DMS153 (cell line): ENCODE measurements at places on chromosomes 7 and 10.

- no peak for DNase-seq
These were observed 227.0 kb downstream of the ANK3 start for GRCh38 chr10:60162631-60163030.

GRCh38 chr10:10598297-10598696, 419.4 kb upstream of the CELF2 start:
- DNase-seq = no peak

GRCh38 chr7:18337048-18337809, 158.3 kb upstream of the HDAC9 start:
- no peak for DNase-seq

- no peak for DNase-seq
These were observed 116.2 kb downstream of the BAMBI start for GRCh38 chr10:28793482-28793881.

- DNase-seq = no peak
These were observed 543 bp downstream of the HMX3 start for GRCh38 chr10:123136221-123136805.

GRCh38 chr7:121639705-121640104, 233.3 kb upstream of the PTPRZ1 start:
- no peak for DNase-seq

GRCh38 chr7:98058186-98058585, 48.5 kb upstream of the LMTK2 start:
- DNase-seq = no peak

DNA sequence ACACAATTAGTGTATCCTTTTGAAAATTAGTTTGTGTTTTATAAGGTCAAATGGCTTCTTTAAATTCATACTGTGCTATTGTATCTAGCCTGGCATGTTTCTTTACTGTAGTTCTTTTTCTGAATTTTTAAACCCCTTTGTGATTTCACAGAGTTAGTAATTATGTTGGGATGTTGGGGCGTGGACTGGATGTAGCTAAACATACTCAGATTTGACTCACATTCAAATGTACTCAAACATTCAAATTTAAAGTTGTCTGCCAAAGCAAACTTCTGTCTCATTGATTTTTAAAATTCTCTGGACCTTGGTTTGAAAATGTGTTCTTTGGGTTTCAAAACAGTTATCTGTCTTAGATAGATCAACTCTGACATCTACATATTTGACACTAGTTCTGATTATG, 7.2 kb upstream of the NRP1 start:
- DNase-seq = no peak

DNA sequence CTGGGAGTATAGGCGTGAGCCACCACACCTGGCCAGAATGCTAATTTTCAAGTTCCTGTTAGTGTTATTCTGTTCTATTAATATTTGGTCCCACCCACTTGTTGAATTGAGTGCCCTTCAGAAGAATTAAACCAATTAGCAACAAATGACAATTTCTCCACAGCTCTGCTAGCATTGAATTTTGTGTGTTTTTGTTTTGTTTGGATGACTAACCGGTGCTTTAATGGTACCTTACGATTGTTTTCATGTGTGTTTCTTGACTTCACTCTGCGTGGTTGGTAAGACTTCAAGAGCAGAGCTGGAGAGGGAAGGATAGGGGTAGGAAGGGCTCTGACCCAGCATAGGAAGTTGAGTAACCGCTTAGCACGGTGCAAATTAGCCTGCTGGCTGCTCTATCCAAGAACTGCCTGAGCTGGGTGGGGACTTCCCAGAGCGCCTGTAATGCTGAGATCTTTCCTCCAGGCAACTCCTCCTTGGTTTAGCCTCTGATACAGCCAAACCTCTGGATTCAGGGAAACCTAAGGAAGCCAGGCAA, 4.6 kb downstream of the ARPC1B start:
- no peak for DNase-seq

- no peak for DNase-seq
These were observed 45.1 kb downstream of the DPY19L1 start for GRCh38 chr7:34991938-34992840.

DNA sequence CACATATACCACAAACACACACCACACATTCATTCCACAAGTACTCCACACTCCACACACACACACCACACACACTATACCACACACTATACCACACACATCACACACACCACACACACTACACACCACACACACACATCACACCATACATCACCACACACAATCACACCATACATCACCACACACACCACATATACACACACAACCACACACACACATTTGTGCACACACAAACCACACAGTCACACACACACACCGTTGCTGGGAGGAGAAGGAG, 112.8 kb downstream of the PTPN20 start:
- no peak for DNase-seq

DNA sequence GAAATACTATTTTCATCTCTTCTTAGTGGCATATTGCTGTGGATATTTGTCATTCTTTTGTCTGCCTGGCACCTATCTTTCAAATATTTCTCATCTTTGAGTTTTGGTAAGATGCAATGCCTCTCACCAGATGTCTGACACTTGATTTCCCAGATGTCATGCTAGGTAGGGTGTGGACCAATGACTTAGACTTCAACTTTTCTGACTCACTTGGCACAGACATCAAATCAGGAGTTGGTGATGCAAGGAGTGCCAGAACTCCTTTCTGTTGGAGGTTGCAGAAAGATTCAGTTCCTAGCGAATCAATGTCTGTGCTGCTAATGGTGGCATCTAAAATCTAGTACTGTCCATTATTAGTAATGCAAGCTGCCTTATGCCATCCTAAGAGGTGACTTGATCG, 216.9 kb upstream of the FERD3L start:
- DNase-seq = no peak

DNA sequence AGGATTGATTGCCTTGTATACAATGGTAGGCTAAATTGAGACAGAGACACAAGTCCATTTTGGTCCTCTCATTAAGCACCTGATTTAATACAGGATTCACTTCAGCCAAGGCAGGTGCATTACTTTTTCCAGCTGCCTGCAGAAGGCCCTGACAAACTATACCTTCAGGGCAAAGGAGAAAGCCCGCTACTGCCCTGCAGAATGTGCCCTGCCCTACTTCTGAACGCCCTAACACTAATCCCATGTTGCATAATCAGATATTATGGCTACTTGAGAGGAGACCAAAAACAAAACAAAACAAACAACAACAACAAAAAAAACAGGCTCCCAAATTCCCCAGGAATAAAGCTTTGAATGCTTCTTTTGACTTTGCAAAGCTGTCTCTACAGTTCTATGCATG, 116.9 kb upstream of the ABI1 start:
- DNase-seq = no peak

GRCh38 chr7:77328669-77329068, 87.5 kb downstream of the GSAP start:
- no peak for DNase-seq

GRCh38 chr10:10007957-10008356, 1009.7 kb upstream of the CELF2 start:
- no peak for DNase-seq

DNA sequence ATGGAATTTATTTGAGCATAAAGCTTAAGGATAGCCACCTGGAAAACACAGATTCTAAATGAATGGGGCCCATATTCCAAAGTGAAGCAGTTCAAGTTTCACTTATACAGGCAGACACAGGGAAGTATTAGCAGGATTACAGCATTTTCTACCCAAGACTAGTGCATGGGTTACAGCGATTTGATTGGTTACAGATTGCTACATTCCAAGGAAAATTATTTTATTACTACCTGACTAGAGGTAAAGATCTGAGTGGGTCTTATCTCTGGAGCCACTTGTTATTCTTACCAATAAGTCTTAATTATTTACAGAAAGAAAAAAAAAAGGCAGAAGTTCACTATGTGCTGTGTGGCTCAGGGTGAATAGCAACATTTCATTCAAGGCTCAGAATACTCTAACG, 87.4 kb upstream of the ITGB1 start:
- DNase-seq = no peak

DNA sequence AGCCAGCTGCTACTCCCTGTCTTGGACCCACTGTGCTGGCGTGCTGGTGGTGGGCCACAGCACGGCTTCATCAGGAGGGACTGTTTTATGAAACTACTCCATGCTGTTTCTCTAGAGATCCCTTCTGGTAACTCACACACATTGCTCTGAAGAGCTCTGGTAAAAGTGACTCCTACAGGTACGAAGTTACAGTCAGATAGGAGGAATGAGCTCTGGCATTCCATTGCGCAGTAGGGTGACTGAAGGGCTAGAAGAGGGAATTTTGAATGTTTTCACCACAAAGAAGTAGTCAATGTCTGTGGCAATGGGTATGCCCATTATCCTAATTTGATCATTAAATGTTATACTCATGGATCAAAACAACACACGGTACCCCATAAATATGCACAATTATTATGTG, 609 bp downstream of the MAT1A start:
- no peak for DNase-seq

GRCh38 chr10:117007080-117007479, 2.1 kb upstream of the SHTN1 start:
- DNase-seq = no peak

DNA sequence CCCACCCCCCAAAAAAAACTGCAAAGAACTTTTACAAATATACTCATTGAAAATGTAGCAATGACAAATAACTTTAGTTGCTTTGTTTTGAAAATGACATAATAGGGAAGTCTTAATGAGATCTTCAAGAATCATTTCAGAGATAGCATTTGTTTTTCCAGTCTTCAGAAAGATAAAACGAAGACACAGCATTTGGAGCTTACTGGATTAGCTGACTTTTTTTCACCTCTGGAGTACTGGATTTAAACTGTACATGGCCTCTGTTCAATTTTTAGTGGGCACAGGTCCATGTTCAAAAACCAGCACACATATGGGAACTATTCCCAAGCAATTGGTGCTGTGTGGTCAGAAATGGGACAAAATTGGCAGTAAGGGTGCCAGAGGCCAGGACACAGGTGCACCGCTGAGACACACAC, 3.9 kb downstream of the RAB11FIP2 start:
- no peak for DNase-seq

DNA sequence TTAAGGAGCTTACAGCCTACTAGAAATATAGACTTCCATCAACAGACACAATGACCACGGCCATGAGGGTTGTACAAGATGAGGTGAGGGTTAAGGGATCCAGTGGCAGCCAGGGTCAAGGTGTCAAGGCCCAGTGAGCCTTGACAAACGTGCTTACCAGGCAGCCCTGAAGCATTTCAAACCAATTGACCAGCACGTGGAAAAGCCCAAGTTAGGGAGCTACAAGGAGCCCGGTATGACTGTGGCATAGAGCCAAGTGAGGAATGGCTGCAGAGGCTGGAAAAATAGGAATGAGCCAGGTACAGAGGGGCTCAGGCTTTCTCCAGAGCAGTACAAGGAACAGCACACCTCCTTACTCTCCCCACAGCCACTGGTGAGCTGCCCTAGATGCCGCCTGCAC, 12.7 kb downstream of the AFAP1L2 start:
- no peak for DNase-seq

DNA sequence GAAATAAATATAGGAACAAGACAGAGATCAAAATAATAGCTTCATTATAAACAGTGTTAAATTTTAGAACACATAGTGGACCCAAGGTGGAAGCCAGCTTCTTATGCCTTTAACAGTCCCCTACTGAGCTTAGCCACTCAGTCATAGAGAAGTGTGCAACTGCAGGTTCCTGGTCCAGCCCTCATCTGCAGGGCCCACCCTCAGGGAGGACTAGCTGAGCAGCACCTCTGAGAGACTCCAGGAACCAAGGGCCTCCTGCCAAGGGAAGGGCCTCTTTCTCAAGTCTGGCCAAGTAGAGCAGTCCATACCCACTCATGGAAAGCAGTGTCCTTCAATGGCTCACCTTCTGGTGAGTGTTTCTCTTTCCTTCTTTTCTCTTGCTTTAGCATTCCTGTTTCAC, 173.7 kb upstream of the PRPS1L1 start:
- DNase-seq = no peak

GRCh38 chr7:36456548-36456947, 66.9 kb downstream of the ANLN start:
- no peak for DNase-seq

DNA sequence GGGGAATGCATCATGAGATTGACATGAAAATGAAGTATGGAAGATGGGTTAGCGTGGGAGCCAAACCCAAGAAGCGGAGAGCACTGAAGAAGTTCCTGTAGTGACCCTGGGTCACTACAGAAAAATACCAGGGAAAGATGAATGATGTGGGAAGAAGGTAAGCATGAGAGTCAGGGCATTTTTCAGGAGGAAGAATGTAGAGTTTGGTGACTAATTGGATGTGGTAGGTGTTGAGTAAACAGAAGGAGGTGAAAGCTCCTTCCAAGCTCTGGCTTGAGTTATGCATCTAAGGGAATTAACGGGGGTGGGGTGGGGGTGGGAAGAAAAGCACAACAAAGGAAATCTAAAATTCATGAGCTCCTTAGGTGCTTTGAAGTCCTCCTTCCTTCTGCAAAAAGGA, 238.1 kb upstream of the AOAH start:
- no peak for DNase-seq

GRCh38 chr7:5117095-5117970, 71.7 kb downstream of the RBAK start:
- DNase-seq = no peak

DNA sequence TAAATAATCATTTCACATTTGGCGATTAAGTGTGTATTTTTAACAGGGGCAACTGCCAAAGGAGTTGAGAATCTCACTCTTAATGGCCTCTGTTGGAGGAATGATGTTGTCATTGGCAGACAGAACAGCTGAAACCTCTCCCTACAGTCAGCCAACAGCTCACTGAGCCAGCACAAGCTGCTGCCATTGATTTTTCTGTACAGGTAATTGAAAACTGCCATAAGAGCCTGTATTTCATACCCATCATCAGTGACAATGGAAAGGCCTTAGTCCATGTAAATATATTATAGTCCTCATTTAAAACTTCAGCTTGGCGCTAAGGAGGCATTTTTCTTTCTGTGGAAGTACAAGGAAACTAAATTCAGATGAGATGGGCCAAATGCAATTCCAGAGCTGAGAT, 28.1 kb upstream of the PTN start:
- DNase-seq = no peak

DNA sequence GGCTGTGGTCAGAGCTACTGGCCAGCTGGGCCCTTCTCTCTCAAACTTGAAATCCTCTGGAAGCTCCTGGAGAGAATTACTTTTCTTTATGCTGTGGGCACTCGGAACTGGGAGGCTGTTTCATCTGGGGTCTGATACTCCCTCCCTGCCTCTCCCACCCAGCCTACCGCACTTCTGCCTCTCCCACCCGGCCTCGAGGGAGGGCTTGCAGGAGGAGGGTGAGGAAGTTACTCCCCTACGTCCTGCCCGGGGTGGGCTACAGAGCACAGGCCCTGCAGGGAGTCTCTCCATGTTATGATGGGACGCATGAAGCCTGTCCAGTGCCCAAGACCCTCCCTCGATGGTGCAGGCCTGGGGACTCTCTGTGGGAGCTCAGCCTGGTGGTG, 584.6 kb upstream of the MKI67 start:
- no peak for DNase-seq

GRCh38 chr10:21495752-21496342, 29.6 kb downstream of the SKIDA1 start:
- DNase-seq = peak; percentile 25

DNA sequence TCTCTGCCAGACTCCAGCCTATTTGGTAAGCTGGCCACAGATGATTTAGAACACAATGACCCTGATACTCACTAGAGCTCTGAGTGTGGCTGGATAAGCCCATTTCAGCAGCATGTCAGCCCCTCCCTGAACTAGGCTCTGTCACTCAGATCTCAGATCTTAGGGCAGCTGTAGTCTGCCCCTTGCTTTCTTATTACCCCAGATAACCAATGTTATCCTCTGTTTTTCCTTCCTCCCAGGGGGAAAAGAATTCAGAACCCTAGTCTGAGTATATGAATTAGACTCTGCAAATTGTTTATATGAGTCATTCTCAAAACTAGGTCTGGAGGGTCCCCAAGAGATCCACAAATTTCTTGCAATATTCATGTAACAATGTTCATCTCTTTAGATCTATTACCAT, 286.2 kb downstream of the KCNMA1 start:
- no peak for DNase-seq
